ENCODE measurements at places on chromosomes 7 and 10.

DNA sequence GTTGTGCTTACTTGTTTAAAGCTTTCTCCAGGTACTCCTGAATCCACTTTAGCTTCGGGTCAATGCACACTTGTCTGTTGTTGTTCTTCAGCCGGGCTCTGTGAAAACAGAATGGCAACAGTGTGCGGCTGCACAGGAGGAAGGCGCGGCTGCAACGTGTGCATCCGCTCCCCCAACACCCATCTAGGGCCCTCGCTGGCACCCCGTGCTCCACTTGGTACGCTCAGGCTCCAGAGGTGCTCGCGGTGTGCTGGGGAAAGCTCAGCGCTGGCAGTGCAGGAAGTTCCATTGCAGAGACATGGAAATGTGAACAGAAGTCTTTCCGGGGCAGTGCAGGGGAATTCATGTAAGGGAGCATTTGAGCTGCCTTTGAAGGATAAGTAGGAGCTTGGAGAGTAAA, 6.3 kb downstream of the CXCL12 start:
- DNase-seq = no peak

GRCh38 chr7:73715648-73716317, 3.7 kb downstream of the STX1A start:
- DNase-seq = no peak

GRCh38 chr10:128365156-128365725, 239.0 kb upstream of the MKI67 start:
- no peak for DNase-seq

- DNase-seq = no peak
Measured at GRCh38 chr7:32070051-32070405, 179 bp downstream of the PDE1C start.

GRCh38 chr10:71472466-71472865, 75.7 kb downstream of the CDH23 start:
- DNase-seq = no peak

DNA sequence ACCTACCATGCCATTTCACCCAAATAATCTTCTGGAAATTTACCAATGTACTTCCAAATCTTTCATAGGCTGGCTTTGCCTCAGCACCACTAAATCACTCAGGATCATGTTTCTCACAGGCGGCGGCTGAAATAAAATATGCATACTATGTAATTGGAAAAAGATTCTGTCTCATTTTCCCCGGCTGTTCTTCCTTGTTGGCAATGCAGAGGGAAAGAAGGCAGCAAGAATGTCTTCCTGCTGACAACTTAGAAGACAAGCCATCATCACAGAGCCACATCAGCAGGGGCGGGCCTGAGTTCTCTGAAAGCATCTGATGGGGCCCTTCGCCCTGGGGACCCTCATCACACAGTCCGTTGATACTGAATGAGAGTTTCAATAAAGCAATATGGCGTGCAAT, 39.2 kb upstream of the COL1A2 start:
- no peak for DNase-seq

DNA sequence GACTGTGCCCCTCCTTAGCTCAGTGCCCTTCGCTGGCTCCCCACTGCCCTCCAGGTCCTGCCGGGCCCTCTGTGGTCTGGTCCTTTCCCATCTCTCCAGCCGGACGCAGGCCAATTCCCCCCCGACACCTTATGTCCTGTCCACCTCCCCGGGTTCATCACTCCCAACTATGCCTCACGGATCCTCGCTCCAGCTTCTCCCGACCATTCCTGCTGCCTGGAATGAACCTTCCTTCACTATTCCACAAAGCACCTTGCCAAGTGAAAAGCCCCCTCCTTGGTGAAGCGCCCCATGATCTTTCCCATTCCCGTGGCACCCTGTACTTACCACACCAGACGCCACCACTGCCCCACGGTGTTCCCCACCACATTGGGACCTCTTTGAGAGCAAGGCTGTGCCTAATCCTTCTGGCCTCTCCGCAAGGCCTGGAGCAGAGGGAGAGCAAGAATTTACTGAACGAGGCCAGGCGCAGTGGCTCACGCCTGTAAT, 47.2 kb downstream of the TMEM270 start:
- DNase-seq = no peak

DNA sequence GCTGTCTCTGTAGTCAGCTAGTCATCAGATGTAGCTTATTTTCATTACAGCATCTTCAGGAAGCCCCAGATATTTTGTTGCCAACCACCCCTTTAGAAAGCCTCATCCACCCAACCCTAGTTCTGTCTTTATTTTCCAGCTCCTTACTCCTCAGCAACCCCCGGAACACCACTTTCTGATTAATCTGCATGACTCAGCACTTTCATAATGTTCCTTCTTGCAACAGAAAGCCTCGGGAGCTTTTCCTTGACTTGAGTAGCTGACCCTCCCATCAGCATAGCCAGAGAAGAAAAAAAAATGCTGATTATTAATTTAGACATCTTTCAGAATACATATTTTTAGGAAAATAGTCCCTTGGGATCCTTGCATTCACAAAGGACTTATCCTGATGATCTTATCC, 244.0 kb upstream of the CXCL12 start:
- no peak for DNase-seq

- no peak for DNase-seq
Measured at GRCh38 chr7:106394526-106394925, 109.7 kb upstream of the NAMPT start.

- no peak for DNase-seq
Measured at GRCh38 chr7:50358041-50358705, 53.7 kb downstream of the IKZF1 start.

DNA sequence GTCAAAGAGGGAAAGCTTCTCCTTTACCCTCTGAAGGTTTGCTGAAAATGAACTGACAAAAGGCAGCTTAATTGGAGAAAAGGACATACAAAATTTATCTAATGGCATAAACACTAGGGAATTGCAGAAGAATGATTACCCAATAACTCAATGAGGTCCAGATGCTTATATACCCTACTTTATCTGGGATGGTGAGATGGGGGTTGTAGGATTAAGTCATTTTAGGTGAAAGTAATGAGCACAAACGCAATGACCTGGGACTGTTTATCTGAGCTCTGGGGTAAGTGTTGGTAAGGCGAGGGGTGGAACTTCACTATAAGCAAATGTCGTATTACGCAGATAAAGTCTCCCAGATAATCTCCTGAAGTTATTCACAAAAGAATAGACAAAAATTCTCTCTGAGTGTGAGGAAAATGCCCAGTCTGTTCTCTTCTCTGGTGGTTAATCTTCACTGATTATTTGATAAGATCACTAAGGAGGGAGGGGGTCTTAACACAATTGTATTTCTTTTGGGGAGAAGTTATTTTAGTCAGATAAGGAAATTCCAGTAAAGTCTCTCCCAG, 1067.8 kb downstream of the DNAJB9 start:
- no peak for DNase-seq

GRCh38 chr7:4667776-4668509, 14.2 kb upstream of the FOXK1 start:
- DNase-seq = no peak

DNA sequence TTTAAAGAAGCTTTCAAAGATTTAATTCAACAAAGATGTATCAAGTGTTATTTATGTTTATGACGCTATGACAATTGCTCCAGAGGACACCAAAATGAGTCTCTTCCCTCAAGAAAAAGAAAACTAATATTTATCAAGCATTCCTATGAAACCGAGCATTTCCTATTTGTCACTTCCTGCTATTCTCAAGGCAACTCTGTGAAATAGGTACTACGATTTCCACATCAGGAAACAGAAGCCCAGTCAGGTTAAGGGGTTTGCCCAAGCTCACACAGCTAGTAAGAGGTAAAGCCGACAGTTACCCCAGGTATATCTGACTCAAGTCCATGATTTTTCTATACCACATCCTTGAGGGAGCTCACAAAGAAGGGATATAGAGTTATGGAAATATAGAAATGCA, 85.9 kb downstream of the TRIL start:
- no peak for DNase-seq

GRCh38 chr10:35792291-35792690, 150.2 kb upstream of the FZD8 start:
- DNase-seq = no peak

DNA sequence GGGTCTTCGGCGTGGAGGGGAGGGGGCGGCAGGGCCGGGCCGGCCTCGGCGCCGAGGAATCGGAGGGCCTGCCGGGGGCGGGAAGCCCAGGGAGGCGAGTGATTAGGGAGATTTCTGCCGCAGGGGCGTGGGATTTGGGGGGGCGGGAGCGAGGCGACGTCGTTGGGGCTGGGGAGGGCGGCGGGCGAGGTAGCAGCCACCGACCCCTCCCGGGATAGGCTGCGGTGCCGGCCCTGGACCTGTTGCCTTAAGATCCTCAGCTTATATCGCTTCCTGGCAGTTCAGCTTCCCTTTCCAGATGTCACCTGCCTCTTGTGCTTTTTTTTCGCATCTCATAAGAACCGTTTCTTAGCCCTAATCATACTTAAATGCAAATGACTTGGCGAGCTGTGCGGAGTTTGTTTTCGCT, 655 bp downstream of the LMTK2 start:
- no peak for DNase-seq

DNA sequence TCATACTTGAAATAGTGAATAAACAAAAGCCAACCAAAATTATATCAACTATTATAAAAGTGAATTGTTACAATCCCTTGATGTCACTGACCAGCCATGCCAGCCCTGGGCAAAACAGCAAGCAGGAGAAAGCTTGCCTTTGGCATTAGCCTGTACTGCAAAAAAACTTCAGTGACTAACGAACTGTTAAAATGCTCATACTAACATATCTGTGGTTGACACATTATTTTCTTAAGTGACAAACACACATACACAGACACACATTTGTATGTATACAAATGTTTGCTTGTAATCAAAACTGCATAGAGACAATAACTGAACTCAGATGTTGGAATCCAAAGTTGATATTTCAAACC, 29.5 kb downstream of the CHCHD3 start:
- DNase-seq = no peak

- no peak for DNase-seq
Measured at GRCh38 chr10:106652279-106652678, 512.2 kb downstream of the SORCS1 start.

DNA sequence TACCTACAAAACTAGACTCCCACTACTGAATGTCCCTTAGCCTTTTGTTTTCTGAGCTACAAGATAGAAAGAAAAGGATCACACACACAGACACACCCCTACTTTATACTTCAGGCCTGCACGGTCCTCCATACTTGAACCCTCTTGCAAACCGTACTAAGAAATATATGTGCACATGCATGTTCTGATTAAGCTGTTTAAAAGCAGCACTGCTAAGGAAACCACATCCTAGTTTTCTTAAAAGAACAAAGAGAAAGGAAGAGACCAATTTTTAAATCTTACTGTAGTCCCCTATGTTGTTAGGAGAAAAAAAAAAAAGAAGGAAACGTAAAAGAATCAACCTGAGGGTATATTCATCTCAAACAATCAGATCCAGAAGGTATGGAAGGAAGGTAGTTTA, 501.2 kb downstream of the PARD3 start:
- DNase-seq = no peak

DNA sequence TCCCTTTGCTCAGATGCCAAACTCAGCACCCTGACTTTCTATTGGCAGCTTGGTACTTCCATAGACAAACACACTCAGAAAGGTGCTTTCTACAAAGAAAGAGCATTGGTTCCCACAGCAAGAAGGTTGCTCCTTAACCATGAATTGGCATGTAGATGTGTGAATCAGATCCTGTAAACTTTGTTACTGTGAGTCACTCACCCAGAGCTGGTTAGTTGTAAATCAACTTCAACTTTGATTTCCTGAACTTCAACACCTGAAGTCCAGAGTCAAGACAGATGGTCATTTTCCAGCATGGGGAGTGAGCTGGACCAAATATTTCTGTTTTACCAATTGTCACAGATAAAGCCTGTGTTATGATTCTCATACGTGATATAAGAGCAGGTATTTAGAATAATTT, 797.2 kb downstream of the TNS3 start:
- DNase-seq = no peak

GRCh38 chr10:132332433-132332754, 401 bp downstream of the LRRC27 start:
- no peak for DNase-seq

All from activated naive CD8-positive, alpha-beta T cell treated with anti-CD3 and anti-CD28 coated beads, Interleukin-2, amount 50 U/mL, for 16 hours (primary cell).